ENCODE measurements at places on chromosomes 1 and 21.

DNA sequence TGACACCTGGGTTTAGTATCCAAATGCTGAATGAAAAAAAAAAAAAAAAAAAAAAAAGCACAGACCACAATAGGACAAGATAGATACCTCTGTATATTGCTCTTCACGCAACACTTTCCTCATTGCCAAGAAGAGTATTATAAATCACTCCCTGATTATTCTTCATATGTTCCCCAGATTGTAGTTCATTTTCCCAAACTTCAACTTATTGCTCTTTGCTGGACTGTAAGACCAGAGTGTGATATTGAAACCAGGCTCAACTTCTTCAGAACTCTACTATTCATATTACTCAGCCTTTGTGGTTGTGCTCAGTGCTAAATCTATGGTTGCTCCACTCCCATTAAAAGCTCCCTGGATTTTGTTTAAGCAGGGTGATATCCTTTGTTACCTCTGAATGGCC lies 180.4 kb downstream of the NTMT2 start:
- DNase-seq = no peak

DNA sequence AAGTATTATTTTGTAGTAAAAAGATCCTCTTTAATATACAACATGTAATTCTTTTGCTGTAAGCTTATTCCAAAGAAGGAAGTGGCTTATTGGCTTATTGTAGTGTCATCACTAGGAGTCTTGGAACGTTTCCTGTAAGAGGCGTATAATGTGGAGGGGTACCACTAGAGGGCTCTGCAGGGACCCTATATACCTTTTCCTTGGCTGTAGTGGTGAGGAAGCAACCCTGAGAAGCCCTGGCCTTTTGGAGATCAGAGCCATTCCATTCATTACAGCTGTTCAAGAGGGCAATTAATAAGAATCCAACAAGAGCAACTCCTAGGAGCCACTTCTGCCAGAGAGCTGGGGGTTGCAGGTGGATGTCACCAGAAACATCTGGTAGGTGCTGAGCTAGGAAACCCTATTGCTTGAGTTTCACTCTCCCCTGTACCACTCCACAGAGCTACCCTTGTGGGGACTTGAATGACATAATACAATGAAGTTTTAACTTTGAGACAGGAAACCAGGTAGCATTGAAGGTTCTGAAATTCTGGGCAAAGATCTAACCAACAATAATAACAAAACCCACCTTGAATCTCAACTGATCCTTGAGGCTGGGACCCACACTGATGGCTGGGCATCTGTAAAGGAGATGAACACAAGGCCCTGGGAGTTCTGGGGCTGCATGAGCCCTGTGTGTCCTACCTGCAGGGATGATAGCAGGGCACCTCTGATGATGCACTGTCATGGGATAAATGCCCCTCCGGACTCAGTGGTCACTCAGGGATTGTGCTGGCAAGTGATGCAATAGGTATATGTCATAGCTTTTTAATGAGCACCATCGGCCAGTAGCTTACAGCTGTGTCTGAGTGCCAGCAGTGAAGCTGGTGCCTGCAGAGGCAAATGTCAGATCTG lies 160.2 kb upstream of the COA6 start:
- DNase-seq = no peak

DNA sequence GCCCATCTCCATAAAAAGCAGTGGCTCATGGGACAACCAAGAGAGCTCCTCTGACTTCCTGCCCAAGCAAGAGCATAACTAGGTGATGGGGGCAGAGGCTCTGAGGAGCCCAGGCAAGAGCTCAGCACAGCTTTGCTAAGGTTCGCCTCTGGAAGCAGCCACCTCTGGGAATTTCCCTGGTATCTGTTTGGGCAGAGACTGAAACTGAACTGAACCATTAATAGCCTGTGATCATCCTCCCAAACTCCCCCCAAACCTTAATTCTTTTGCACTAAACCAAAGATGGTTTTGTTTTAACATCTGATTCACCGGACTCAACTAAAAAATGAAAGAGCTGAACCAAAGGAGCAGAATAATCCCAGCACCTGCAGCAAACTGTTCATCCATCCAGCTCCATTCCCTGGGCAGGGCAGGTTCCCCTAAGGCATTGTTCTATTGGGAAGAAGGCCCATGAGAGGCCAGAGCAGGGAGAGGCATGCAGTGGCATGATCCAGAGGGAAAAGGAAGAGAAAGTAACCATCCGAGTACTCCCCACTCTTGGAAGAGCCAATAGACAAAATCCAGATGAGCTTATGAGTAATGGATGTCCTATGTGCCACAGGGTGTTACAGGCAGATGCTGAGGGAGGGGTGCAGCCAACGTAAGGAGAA lies 77.8 kb upstream of the KAZN start:
- DNase-seq = no peak

DNA sequence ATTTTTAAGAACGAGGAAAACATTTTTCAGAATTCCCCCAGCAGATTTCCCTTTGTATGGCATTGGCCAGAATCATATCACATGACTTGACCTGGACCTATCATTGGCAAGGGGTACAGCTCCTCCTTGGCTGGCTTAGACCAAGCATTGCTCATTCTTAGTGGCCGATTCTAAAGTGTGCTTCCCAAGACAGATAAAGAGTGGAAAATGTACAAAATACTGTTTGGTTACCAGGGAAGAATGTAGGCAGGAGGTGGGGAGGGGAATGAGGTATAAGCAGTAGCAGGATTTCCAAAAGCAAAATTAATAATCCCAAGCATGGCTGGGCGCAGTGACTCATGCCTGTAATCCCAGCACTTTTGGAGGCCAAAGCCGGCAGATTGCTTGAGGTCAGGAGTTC lies 75.6 kb upstream of the KRTAP11-1 start:
- DNase-seq = no peak

- no peak for DNase-seq
Observed at GRCh38 chr1:31615939-31616338, 1.6 kb upstream of the HCRTR1 start.

GRCh38 chr21:40381111-40381510 lies 465.8 kb downstream of the DSCAM start:
- DNase-seq = no peak

GRCh38 chr1:37360011-37360410 lies 114.4 kb upstream of the ZC3H12A start:
- DNase-seq = no peak

- no peak for DNase-seq
Observed at GRCh38 chr1:55622074-55622473, 406.9 kb upstream of the USP24 start.

GRCh38 chr1:200749090-200749489 lies 10.4 kb downstream of the CAMSAP2 start:
- no peak for DNase-seq

DNA sequence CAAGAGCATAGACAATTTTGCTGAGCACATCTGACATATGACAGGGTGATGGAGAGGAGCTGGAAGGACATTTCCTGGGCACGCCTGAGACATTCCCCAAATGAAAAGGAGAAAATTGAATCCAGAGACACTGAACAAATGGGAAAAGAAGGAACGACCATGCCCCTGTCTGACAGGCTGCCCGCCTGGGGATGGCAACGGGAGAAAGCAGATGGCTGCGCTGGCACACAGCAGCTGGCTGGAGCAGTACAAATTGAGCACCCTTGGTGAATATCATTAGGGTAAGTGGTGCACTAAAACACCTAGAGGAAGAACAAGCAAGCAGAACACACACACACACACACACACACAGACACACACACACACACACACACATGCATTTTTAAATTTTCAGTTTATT lies 174.3 kb upstream of the DUSP10 start:
- DNase-seq = no peak

DNA sequence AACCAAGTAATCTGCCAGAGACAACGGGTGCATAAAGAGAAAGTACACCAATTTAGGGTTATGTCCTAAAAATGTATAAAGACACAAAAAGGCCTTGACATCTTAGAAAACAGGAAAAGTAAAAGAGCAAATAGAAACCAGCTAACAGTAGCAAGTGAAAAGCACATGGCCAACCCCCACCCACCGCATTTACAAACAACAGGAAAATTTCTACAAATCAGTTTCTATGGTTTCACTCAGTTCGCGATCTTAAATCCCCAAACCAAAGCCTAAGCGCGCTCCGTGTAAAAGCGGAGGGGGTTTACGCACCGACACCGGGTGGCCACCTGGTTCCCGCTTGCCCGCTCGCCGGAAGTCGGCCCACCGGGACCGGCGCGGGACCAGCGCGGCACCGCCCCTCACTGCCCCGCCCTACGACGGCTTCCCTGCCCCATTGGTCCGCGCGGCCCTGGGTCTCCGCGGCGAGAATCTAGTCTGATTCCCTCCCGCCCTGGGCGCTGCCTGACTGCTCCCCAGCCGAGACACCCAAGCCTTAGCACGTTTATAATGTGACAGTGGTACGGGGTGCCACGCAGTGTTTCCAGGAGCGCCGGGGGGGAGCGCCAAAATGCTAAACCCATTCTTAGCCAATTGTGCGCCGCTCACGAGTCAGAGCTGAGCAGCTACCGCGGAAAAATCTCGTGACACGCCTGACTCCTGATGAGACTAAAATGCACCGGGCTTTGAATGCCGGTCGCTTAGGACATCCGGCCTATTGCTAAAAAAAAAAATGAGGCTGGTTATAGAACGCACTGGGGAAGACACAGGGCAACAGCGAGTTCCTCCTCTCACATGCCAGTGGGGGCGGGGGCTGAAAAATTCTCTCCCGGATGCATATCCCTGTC lies at the start of gene GART:
Gene GART (minus strand): TSS at position 362 of the 884 bp plus-strand sequence. CDS start 2,802 bp downstream, outside the sequence.
- DNase-seq = peak; percentile 82

- no peak for DNase-seq
Observed at GRCh38 chr1:70348399-70349165, 5.9 kb downstream of the ANKRD13C start.

GRCh38 chr1:45894331-45894730 lies 90.9 kb downstream of the MAST2 start:
- DNase-seq = no peak

DNA sequence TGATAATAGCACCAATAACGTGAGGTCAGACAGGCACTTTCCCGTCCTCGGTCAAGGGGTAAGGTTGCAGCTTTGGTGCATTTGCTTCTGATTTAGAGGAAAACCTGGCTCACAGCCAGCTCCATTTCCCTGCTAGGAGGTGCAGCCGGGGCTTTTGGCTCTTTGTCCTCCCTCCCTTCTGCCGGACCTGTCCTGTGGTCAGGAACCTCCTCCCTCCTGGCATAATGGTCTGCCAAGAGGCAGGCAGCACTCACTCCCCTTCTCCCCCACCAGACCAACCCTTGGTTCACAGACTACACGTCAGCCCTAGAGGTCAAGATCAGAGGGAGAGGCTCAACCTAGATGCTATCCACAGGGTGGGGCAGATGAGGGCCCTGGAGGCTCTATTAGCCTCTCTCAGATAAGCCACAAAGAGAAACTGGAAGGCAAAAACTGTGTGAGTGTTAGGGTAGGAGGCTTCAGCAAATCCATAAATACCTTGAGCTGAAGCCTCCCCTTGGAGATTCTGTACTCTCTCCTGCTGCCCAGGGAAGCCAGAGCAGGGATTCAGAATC lies 64.8 kb downstream of the PLXNA2 start:
- no peak for DNase-seq

DNA sequence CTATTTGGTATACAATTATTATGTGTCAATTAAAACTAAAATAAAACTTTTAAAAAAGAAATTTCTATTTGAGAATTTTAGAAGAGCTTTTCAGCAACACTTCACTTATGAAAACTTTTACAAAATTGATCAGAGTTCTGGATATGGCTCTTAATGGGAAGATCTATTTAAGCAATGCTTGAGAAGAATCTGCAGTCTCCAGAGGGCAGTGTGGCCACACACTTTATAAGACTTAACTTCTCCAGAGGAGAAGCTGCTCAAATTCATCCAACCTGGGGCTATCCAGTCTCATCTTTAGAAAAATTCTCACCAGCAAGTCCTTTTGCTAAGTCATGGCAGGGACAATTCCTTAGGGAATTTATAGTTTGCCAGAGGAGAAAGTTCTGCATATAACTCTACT lies 25.2 kb upstream of the AGO1 start:
- DNase-seq = no peak

GRCh38 chr1:150906329-150906728 lies 19.4 kb downstream of the CTXND2 start:
- DNase-seq = no peak

DNA sequence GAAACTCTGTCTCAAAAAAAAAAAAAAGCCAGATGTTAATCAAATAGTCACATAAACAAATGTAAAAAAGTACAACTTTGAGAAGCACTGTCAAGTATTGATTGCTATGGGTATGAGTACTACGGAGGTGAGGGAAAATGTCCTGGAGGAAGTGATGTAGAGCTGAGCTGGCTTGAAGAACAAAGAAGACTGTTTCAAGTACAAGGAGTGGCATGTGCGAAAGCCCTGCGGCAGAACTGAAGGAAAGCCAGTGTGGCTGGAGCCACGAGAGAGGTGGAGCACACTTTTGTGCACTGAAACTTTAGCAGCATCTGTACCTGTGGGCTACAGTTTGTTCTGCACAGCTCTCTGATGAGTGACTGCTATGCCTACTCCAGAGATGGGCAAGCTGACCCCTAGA lies 5.4 kb upstream of the RPS6KA1 start:
- no peak for DNase-seq

All from stimulated activated CD4-positive, alpha-beta T cell treated with anti-CD3 and anti-CD28 coated beads, Interleukin-12 subunit alpha, Interleukin-12 subunit beta, amount 100 ng/mL, for 24 hours (primary cell).